ENCODE measurements at places on chromosomes 16 and 17.

DNA sequence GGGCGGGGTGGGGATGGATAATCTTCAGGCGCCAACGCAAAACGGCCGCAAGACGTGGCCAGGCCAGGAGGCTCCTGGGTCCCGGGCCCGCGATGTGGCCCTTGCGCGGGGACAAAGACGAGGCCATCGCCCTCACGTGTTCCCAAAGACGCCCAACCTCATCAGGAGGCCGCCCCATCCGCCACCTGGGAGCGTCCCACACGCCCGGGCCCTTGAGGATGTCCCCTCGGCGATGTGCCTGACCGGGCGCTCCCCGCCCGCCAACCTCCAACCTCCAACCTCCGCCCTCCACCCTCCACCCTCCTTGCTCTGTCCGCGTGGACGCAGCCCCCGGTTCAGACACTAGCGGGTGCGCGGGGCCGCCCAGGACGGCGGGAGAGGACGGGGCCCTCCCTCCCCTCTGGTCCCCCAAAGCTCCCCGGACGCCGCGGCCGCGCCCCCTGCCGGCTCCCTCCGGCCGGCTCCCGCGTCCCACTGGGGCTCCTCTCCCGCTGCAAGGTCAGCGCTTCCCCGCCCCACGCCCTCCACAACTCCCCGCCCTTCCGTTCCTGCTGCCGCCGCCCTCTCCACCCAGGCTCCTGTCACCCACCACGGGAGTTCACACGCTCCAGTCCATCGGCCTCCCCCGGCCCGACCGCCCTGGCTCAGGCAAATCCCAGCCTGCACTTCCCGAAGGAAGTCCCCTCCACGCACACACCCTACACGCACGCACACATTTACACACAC is 250.8 kb upstream of the RPL38 start:
- peak; percentile 32 for DNase-seq

GRCh38 chr17:2025622-2026309 is 632 bp upstream of the RTN4RL1 start:
- DNase-seq: peak; percentile 28

DNA sequence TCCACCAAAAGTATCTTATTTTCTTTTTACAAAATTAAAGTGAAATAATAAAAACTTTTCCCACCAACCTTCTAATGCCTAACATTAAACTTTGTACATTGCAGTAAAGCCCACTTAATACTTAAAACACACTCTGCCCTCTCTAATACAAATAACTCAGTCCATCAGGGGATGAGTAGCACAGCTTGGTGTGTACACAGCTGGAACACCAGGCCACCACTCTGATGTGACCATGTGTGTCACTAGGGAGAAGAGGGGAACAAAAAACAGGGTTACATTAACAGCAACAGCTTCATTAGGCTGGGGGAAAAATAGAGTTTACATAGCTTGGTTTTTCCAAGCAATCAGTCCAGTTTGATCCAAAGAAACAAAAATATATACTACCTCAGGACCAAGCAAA is 295.0 kb downstream of the CEP112 start:
- DNase-seq: no peak

DNA sequence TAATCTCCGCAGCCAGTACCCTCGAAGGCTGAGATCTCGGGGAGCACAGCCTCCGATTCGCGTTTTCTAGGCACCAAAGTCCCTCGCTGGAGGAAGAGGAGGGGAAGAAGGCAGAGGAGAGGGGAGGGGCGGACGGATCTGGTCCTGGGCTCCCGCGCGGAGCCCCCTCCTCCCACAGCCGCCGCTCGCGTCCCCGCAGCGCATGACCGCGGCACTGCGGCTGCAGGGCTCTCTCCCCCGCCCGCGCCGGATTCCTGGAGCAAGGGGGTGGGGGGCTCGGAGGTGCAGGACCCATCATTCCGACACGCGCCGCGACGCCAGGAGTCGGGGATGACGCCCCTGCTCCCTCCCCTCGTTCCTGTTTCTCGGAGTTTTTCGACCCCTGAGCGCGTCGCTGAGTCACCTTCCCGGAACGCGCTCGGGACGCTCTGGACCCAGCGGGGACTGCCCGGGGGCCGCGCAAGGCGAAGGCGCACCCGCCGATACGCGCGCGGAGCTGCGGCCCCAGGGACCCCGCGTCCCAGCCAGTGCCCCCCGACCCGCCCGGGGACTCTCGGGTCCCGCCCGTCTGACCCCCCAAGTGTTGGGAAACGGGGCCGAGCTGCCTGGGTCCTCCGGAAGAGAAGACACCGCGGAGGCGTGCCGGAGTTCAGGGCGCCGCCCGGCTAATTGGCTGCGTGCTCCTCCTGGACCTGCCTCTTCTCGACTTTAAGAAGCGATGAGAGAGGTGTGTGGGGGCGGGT is 1.4 kb upstream of the SPHK1 start:
- peak; percentile 67 for DNase-seq

- no peak for DNase-seq
Observed at GRCh38 chr17:60079401-60080243, 901 bp upstream of the HEATR6 start.

- DNase-seq: peak; percentile 71
Observed at GRCh38 chr17:81514739-81515529, 2.3 kb upstream of the ACTG1 start.

DNA sequence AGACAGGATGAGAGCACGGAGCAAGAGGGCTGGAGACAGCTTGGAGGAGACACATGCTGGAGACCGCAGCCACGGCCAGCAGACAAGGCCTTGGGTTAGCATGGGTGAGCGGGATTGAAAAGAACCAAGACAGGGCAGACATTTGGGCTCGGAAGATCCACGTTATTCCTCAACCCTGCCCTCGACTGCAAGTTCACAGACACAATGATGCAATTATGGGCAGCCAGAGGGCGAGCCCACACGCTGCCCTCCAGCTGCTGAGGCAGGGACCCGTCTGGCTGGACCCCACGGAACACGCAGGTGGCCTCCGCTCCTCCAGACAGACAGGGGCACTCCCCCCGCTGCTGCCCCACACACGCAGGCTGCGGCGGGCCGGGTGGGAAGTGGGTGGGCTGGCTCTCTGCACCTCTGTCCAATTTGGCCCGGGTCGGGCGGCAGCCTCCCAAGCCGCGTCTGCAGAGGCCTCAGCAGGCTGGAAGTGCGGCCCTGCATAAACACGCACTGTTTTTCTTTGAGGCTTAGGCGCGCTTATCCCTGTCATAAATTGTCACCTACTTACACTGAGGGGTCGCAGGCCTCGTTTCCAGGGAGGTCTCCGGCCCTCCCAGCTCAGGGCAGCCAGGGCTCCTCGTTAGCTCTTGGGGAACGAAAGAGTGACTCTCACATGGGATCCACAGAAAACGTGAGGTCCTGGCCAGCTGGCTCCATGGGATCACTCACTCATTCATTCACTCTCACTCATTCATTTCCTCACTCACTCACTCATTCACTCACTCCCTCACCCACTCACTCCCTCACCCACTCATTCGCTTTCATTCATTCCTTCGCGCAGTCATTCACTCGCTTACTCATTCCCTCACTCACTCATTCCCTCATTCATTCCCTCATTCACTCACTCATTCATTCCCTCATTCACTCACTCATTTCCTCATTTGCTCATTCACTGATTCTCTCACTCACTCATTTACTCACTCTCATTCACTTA is 303.9 kb downstream of the C16orf95 start:
- no peak for DNase-seq

GRCh38 chr17:28861393-28862203 is 6.8 kb downstream of the ERAL1 start:
- DNase-seq: no peak

GRCh38 chr16:56275801-56276200 is 84.5 kb downstream of the GNAO1 start:
- DNase-seq: no peak

DNA sequence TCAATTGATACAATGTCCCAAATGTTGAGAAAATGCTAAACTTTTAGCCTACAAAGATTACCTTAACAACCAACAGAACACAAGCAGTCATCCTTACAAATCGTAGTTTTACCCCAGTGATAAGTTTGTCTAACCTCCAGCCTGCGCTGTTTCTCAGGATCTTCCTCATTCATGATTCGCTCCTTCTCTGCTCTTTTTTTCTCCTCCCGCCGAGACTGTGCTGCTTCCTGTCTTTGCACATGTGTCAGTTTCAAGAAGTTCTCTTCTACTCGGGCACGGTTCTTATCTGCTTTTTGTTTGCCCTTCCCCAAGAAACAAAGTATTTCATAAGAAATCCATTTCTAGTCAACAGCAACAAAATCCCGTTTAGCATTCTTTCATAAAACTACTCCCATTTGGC is 10.2 kb upstream of the STRADA start:
- no peak for DNase-seq

GRCh38 chr17:45427181-45427835 is 5.4 kb downstream of the ARHGAP27 start:
- no peak for DNase-seq

- DNase-seq: no peak
Observed at GRCh38 chr17:68260051-68260762, 12.4 kb downstream of the AMZ2 start.

DNA sequence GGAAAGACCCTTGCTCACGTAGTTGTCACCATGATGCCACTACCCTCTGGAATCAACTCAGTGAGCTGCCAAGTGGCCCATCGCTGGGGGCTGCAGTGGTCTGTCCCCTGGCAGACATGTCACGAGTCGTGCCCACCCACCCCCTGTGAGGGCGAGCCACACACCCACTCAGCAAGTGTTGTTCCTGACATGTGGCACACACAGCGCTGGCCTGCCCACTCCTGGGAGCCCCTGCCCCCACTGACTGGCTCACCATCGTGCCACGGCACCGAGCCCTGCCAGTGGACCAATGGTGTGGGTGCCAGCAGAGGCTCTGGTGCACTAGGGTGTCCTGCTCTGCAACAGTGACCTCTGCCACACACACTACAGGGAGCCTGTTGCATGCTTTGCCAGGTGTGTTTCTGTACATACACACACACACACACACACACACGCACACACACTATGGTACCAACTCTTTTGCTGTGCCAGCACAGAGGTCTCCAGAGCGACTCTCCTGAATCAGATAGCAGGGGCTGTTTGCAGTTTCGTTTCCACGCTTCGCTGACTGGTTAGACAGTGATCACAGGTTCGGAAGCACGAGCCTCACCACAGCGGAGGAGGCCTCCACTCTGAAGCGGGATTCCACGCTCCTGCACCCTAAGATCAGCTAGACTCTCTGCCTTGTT is 7.7 kb downstream of the RTN4RL1 start:
- DNase-seq: no peak

Data from activated naive CD4-positive, alpha-beta T cell treated with anti-CD3 and anti-CD28 coated beads, Interleukin-2, amount 50 U/mL, for 16 hours (primary cell).